CD4-positive, alpha-beta memory T cell (primary cell): ENCODE measurements at places on chromosomes 13 and 19.

GRCh38 chr13:110706570-110707372, 855 bp upstream of the CARS2 start:
- no peak for DNase-seq

GRCh38 chr13:23637829-23638228, 67.6 kb downstream of the TNFRSF19 start:
- DNase-seq, result no peak

DNA sequence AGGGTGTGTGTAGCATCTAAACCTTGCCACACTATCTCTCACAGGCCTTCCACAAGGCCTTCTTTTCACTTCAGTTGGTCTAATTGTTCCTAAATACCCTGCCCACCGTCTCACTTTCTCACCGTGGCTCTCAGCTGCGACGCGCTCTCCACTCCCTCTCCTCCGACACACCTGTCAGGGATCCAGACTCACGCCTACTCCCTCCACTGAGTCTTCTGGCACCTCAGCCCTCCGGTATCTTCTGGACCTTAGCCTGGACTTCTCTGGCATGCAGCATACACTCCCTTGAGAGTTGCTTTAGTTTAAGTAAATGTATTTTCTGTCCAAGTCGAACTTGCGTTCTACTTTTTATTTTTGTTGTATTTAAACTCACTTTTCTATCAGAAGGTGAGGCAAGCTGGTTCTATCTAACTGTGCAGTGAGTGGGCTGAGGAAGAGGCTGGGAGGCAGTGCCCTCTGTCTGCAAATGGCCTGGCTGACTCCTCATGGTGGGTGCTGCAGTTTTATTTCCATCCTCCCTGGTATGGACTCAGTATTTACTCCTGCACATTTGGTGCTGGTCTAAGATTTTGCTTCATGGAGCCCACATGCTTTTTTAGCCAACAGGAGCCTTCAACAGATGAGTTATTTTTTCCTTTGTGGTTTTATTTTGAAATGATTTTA, 28.5 kb upstream of the ARGLU1 start:
- no peak for DNase-seq

- DNase-seq, result no peak
These were observed 9.8 kb downstream of the MVB12A start for GRCh38 chr19:17429641-17430113.

DNA sequence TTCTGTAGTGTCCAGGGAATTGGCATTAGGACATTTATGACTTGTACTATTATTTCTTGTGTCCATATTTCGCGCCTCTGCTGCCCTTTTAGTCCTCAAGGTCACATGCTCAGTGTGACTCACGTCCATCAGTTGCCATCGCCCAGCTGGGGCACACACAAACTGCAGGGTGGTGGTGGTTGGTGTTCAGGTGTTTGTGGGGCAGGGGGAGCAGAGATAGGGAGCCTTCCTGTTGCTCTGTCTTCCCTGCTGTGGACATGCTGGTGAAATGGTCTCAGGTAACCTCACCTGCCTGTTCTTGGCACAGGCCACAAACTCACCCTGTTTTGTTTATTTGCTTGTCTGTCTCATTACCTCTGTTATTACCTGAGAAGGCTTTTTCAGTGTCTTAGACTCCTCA, 22.4 kb downstream of the PRR12 start:
- no peak for DNase-seq

DNA sequence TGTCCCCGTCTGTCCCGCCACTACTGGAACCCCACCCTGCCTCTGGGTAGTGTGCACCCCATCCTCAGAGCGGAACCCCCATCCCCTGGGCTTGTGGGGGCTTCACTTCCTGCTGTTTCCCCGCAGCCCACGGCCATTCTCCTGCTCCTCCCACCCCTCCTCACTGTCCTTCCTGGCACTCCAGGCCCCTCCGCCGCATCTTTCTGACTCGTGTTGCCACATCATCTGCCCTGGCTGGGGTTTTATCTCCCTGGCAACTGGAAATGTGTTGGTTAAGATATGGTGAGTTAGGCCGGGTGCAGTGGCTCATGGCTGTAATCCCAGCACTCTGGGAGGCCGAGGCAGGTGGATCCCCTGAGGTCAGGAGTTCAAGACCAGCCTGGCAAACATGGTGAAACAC, 37.3 kb downstream of the KDM4B start:
- DNase-seq, result no peak

- DNase-seq, result no peak
These were observed 25.4 kb downstream of the SERP2 start for GRCh38 chr13:44399074-44399473.

- DNase-seq, result peak; percentile 32
These were observed 62.3 kb downstream of the ITGBL1 start for GRCh38 chr13:101514695-101515275.

- peak; percentile 78 for DNase-seq
These were observed 19.2 kb downstream of the CEACAM6 start for GRCh38 chr19:41774515-41774980.

- DNase-seq, result no peak
These were observed 968.8 kb downstream of the TUBA3C start for GRCh38 chr13:18212873-18213272.

DNA sequence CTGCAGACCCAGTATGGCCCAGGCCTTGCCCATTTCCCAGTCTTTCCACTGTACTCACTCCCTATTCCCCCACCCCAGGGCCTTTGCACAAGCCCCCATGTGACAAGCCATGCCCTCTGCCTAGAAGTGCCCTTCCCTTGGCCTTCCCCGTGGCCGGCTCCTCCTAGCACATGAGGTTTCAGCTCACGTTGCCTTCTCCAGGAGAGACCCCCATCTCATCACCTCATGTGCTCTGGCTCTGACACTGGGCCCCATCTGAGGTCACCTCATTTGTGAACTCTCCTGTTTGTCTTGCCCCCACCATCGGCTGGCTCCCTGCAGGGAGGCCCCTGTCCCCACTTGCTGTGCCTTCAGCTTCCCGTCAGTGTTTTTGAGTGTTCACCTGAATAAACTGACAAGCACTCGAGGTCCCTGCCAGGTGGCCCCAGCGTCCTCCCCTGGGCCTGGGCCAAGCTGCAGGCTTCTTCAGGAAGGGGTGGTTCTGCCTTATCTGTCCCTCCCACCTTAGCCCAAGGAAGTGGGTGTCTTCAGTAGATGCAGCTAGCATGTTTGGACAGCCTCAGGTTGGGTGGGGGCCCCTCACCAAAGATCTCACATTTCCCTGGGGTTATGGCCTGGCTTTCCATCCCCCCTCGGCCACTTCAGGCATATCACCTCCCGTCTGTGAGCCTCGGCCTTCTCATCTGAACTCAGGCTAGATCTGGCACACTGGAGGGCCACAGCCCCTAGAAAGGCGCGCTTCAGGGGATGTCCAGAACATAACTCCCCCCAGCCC, 3.8 kb upstream of the SLC25A42 start:
- DNase-seq, result no peak

GRCh38 chr13:90461398-90461797, 886.1 kb upstream of the MIR17HG start:
- DNase-seq, result no peak

DNA sequence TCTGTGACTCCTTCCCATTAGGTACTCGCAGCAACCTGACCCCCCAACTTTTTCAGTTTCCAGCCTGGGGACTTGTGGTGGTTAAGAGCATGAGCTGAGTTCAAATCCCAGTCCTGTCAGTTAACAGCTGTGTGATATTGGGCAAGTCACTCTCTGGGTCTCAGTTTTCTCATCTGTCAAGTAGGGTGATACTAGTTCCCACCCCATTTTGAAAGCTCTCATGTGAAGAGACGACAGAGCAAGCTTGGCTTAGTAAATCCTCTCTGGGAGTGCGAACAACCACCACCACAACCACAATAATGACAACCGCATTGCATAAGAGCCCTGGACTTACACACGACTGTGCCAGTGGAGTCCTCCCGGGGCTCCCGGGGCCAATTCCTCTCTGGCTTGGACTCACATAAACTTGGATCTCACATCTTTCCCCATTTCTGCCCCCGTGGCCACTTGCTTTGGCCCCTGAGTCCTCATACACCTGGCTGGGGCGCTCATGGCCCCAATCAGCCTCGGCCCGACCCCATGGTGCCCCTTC, 454 bp downstream of the BLVRB start:
- DNase-seq, result peak; percentile 39

GRCh38 chr13:35630551-35631275, 154.2 kb upstream of the MAB21L1 start:
- no peak for DNase-seq

DNA sequence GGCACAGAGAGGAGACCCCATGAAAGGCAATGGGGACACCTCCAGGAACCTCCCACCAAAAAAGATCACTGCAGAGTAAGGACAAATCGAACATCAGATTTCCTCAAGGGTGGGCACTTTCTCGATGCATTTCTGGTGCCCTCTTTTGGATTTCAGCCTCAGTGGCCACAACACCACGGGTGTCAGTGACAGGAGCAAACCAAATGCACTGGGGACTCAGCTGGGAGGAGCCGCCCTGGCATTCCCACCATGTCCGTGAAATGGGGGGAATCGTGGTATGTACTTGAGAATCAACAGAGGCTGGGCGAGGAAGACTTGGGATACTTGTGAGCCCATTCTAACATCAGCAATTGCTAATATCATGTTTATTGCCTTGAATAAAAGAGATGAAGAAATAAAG, 16.3 kb downstream of the FAM187B start:
- no peak for DNase-seq

DNA sequence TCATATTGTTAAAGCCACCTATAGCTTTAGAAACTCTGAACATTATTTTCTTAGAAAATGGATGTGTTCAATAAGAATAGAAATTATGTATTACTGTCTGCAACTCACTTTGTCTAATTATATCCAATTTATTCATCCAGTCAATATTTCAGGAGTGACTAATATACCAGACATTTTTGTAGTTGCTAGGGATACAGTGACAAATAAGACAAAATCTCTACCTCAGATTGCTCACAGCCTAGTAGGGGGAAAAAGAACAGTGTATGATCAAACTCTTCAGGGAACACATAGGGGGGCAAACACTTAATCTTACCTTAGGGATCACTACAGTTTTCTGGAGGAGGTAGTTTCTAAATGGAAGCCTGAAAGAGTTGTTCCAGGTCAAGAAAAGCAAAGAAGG, 8.6 kb downstream of the BRCA2 start:
- no peak for DNase-seq

- no peak for DNase-seq
These were observed 10.0 kb downstream of the CUL4A start for GRCh38 chr13:113219256-113219940.

DNA sequence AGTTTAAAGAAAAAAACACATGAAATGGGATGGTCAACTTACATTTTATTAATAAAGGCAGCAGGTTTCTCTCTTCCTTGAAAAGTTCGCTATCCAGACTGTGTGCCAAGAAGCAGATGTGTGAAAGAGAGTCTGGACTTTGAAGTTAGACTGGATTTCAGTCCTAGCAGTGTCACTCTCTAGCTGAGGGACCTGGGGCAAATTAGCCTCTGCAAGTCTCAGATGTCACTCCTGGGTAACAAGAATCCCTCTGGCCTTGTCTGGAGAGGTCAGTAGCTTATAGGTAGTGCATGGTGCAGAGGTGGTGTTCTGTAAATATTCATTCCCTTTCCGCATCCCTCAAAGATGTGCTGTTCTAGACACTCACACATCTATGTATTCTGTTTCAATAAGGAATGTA, 187.6 kb upstream of the RNF113B start:
- DNase-seq, result no peak

DNA sequence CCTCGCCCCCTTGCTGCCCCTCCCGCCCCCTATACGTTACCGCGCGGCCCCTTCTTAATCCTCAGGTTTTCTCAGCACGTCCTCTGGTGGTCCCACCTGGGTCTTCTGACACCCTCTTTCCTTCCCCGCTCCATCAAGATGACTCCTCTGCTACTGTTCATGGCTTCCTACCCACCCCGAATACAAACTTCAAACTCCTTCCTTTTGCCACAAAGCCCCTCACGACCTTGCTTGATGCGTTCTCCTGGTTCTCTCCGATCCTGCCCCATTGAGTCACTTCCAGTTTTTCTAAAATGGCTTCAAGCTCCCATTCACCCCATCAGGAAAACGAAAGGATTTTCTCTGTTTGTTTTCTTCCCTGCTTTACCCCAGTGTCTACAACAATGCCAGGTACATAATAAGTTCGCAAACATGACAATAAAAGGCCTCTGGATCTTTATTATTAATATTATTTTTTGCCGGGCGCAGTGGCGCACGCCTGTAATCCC, 734 bp upstream of the SERTAD3 start:
- DNase-seq, result no peak

DNA sequence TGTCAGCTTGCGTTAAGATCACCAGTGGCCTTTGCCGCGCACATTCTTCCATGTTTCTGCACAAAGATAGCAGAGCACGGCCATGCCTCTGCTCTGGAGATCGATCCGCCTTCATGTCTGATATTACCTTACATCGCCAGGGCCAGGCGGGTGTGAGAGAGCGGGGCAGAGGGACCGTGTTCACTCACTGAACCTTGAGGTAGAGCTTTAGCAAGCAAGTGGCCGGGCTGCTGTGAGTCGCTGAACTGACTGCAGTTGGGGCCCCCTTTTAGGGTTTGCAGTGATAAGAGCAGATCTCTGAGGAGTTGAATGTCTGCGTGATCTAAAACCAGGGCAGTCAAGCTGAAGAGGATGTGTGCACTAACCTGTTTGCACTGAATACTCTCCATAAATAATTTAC, 275.4 kb upstream of the OBI1 start:
- DNase-seq, result no peak

- DNase-seq, result no peak
These were observed 66.0 kb upstream of the TNFRSF19 start for GRCh38 chr13:23504180-23504579.
